Left ventricle myocardium superior (tissue), 1 donor: ENCODE measurements at places on chromosomes 4 and X.

GRCh38 chr4:140769209-140769608 is 13.0 kb upstream of the TBC1D9 start:
- DNase-seq = no peak

GRCh38 chrX:47093248-47093647 is 15.0 kb downstream of the RGN start:
- DNase-seq = no peak

DNA sequence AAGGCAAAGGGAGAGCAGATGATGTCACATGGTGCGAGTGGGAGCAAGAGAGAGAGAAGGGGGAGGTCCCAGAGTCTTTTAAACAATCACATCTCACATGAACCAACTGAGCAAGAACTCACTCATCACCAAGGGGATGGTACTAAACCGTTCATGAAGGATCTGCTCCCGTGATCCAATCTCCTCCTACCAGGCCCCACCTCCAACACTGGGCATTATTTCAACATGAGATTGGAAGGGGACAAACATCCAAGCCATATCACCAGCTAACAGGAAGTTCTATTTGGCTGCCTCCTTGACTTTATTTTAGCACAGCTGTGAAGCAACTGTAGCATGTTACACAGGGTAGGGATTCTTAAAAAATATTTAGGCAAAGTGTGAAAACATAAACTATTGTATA is 102.5 kb downstream of the DDIT4L start:
- no peak for DNase-seq

DNA sequence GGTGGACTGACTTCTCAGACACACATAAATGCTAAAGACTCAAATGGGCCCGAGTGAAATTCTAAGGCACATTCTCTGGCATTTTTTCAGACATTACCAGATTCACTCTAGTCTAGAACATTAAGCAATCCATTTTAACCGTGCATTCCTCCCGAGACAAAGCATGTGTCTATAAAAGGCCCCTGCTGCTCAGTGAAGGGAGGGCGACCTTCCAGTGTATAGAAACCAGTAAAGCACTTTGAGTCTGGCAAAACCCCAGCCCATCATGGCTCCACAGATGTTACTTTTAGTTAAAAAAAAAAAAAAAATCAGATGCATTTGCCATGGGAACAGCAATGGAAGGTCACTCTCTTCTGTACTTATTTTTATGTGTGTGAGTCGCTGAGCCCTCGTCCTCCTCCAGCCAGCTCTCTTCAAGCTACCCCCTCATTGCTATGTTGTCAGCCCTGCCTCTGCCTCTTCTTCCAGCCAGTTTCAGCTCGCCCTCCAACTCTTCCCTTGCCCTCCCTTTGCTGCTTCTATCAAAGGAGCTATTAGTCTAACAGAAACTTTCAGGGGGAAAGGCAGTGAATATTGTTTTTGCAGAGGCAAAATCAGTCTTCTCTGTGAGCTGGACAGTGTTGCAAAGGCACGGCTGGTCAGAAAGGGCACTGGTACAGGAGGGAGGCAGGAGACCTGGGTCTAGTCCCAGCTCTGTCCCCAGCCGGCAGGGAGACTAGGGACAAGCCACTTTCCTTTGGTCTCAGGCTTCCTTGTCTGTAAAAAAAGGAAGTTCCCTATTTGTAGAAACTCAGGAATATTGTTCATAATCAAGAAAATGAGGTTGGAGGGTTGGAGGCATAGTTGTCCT is 644.2 kb downstream of the ZNF674 start:
- no peak for DNase-seq

- DNase-seq = peak; percentile 29
Observed at GRCh38 chr4:73776321-73776729, 36.0 kb downstream of the CXCL8 start.

DNA sequence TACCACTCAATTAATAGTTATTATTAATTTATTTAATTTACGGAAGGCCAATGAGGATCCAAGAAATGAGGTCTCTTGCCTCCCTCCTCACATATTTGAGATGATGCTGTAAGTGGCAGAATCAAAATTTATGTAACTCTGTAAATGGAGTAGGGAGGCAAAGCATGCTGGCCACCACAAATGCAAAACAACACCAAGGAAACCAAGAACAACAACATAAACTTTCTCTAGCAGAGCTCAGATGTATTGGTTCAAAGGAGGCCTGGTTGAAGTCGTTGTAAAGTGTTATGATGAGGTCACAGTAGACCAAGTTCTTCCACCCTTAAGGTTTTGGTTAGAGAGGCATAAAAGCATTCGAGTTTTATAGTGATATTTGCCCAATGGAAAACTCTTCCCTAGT is 194.8 kb upstream of the FAT1 start:
- no peak for DNase-seq

- DNase-seq = no peak
Observed at GRCh38 chrX:39018541-39018940, 217.3 kb downstream of the MID1IP1 start.

DNA sequence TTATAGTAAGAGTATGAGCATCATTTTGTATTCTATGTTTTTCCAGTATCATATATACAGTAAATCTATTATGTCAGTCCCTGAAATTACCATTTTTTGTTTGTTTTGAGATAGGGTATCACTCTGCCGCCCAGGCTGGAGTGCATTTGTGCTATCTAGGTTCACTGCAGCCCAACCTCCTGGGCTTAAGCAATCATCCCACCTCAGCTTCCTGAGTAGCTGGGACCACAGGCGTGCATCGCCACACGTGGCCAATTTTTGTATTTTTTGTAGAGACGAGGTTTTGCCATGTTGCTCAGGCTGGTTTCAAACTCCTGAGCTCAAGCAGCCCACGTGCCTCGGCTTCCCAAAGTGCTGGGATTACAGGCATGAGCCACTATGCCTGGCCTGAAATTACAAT is 85.6 kb downstream of the ZNF330 start:
- no peak for DNase-seq

DNA sequence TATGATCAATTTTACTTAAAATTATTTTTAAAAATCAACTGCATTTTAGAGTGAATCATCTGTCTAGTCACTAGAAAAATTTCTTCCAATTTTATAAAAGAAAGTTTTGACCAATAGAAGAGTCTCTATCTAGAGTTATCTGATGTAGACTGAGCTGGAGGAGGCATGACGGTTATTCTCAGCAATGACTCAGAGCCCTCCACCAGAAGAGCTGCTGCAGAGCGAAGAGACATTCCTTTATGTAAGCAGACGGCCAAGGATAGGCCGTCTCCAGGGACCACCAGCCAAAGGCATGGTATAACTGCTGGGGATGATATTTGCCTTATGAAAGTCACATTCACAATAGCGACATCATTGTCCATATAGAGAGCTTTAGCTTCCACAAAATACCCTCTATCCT is 23.0 kb downstream of the LDB2 start:
- no peak for DNase-seq

DNA sequence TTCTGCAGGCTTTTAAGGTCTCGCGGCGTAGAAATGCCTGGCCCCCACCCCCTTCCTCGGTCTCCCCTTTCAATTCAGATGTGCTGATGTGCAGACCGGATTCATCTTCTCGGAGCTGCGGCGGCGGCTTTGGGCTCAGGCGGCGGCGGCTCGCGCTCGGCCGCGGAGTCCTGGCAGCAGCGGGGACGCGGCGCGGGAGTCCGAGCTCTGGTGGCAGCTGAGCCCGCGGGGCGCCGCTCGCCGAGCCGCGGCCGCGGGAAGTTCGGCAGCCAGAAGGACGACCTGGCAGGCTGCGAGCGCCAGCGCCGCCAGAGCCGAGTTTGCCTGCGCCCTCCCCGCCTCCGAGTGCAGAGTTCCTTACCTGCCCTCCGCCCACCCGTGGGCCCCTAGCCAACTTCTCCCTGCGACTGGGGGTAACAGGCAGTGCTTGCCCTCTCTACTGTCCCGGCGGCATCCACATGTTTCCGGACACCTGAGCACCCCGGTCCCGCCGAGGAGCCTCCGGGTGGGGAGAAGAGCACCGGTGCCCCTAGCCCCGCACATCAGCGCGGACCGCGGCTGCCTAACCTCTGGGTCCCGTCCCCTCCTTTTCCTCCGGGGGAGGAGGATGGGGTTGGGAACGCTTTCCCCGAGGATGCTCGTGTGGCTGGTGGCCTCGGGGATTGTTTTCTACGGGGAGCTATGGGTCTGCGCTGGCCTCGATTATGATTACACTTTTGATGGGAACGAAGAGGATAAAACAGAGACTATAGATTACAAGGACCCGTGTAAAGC is 448 bp downstream of the TLL1 start:
- peak; percentile 59 for DNase-seq

DNA sequence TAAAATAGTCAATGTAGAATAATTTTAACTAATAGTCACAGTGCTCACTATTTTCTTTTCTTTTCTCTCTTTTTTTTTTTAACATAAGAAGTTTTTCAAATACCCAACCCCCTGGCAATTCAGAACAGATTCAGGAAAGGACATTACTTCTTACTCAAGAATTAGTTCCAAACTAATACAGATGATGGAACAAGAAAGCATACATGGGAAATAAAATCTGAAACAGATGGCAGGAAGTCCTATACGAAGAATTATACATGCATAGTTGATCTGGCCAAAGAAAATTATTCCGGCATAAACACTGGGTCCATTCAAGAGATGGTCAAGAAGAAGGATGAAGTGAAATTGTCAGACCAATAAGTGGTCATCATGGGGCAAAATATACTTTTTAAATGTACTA is 614.4 kb upstream of the INTU start:
- DNase-seq = no peak

DNA sequence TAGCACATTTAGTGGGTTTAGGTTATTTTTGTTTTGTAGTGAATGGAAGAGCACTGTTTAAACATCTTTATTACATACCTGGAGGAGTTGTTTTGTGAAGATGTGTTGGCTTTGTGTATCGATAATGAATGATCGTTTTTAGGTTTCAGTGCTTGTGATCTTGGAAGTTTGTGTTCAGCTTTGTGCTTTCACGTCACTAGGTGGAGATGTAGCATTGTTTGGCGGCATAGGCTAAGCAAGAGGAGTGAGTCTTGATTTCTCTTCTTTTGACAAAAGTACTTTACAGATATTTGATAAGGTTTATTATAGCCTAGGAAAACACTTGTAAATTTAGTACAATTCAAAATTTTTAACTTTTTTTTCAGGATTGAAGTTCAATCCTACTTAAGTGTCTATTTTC is 50.4 kb downstream of the PDK3 start:
- no peak for DNase-seq

DNA sequence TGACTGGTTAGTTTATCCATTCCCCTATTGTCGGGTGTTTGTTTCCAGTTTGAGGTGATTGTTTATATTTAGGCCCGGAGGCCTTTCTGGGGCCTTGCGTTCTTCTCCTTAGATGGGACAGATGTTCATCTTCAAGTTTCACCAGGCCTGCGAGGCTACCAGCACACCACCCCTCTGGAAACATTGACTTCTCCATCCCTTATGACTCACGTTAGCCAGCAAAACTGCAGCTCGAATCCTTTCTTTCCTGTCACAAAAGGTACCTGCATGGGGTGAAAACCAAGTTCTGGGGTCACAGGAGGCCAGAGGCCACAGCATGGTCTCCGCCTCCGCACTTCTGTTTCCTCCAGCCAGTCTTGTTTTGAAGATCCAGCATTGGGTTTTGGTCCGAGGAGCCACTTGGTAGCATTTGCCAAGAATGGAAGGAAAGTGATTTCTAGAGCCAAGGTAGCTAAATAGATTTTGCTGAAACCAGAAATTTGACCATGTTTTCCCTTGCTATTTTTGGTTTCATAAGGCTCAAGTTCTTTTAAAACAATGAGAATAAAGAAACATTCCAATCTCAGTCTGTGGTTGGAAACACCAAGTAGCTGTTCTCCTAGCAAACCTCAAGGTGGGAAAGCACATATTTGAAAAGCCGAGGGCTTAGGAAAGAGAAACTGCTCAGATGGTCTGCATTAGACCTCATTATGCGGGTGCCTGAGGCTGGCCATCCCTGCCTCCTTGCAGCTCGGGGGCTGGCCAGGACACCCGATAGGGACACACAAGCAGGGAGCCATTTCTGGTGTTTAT is 5.6 kb downstream of the NYX start:
- DNase-seq = no peak

DNA sequence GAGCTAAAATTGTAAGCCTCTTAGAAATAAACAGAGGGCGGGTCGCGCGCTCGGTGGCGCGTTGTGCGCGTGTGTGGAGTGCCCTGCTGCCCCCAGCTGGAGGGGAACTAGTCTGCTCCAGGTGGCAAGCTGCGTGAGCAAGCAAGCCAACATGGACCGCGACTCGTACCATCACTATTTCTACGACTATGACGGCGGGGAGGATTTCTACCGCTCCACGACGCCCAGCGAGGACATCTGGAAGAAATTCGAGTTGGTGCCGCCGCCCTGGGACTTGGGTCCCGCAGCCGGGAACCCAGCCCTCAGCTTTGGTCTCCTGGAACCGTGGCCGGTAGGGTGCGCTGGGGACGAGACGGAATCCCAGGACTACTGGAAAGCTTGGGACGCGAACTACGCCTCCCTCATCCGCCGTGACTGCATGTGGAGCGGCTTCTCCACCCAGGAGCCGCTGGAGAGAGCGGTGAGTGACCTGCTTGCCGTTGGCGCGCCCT is 66.1 kb downstream of the DNAAF6 start:
- peak; percentile 22 for DNase-seq

- DNase-seq = no peak
Observed at GRCh38 chr4:22721204-22721603, 28.5 kb downstream of the GBA3 start.

DNA sequence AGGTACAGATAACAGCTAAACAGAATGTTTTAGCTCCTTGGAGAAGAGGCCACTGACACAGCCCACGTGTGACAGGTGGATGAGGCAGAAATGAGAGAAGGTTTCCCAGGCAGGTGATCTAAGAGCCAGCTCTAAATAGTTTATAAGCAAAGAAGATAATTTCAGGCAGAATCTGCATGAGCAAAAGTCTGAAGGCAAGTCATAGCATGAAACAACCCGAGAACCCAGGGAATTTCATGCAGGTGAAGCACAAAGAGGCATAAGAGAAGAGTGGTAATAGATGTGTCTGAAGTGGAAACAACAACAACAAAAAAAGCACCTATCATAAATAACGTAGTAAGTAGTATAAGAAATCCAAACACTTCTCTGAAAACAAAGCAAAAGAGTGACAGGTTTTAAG is 275.8 kb upstream of the CPEB2 start:
- no peak for DNase-seq

- DNase-seq = no peak
Observed at GRCh38 chr4:100076753-100077152, 113.5 kb downstream of the DDIT4L start.

DNA sequence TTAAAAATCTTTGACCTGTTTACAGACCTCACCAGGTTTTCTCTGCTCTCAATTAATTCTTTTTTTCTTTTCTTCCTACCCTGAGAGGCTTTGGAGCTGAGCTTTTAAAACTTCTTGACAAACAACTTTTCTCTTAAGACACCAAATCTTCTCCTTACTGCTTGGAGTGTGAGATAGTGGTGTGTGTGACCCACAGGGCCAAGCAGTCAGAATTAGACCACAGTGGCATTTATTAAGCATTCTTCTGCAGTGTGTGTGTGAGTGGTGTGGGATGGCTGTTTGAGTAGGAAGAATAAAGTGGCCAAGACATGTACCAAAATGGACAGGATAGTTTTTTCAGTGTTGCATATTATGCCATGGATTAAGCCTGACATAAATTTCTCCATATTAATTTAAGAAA is 665.1 kb downstream of the RAPGEF2 start:
- no peak for DNase-seq
